ENCODE measurements at places on chromosomes 13 and 19.

DNA sequence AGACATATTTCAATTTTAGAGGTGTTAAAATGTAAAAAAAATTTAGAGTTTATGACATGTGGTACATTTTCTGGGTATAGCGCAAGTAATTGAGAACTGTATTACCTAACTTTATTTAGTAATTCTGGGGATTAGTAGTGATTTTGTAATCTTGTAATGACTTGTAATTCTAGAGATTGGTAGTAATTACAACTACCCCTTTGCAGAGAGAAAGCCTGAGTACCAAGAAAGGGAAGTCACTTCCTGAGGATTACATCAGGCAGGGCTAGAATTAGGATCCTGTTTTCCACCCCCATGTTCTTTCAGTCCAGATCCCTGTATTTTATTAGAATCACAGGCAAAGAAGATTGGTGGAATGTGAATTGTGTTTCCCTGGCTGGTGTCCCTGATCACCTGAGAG lies 274.9 kb downstream of the KCNRG start:
- DNase-seq = no peak

- DNase-seq = no peak
Observed at GRCh38 chr13:111610879-111611278, 290.4 kb downstream of the TEX29 start.

DNA sequence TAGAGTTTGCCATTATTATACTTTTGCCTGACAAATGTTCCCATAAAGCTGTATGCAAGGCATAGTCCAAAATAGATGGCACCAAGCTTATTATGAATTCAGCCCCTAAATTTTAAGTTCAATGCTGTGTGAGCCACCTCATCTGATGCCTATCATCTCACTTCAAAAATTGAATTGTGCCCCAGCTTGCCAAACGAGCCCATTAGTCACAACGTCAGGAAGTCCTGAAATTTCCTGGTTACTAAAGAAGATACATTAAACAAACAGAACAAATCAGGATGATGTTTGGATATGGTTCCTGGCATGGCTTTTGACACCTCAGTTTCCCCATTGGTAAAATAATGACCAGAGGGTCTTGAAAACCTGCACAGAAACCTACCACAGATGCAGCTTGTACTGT lies 147.5 kb upstream of the SOX21 start:
- DNase-seq = no peak

GRCh38 chr19:10120538-10121189 lies 965 bp upstream of the EIF3G start:
- peak; percentile 31 for DNase-seq

DNA sequence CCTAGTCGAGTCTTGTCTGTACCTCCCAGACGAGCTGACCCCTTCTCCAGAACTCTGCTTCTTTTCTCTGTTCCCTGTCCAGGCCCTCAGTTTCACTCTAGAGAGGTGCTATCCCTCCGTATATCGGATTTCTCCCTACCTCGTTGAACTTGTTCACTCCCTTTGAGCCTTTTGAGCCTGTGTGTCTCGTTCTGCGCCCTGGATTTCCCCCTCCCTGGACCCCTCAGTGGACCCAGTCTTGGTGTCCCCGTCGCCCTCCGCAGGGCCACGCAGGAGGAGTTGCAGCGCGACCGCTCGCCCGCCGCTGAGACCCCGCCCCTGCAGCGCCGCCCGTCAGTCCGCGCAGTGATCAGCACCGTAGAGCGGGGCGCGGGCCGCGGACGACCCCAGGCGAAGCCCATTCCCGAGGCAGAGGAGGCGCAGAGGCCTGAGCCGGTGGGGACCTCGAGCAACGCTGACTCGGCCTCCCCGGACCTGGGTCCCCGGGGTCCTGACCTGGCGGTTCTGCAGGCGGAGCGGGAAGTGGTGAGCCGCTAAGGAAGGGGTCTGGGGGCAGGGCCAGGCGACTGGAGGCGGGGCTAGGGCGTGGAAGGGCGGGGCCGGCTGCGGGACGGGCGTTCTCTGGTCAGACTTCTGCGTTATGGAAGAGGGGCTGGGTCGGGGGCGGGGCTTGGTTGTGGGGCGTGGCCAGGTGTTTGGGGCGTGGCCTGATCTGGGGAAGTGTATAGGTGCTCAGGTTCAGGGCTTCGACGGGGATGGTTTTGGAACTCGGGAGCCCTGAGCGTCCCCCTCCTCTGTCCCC lies 5.5 kb downstream of the EPS8L1 start:
- peak; percentile 47 for DNase-seq

DNA sequence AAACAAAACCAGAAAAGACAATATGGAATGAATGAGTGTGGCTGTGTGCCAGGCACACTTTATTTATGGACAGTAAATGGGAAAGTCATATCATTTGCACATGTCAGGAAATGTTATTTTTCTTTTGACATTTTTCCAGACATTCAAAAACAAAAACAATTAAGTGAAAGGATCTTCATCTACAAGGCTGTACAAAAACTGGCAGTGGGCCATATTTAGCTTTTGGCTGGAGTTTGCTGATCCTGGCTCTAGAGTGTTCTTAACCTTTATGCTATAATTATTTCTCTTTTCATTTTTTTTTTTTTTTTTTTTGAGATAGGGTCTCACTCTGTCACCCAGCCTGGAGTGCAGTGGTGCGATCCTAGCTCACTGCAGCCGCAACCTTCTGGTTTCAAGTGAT lies 6.5 kb upstream of the TNFSF9 start:
- DNase-seq = no peak

DNA sequence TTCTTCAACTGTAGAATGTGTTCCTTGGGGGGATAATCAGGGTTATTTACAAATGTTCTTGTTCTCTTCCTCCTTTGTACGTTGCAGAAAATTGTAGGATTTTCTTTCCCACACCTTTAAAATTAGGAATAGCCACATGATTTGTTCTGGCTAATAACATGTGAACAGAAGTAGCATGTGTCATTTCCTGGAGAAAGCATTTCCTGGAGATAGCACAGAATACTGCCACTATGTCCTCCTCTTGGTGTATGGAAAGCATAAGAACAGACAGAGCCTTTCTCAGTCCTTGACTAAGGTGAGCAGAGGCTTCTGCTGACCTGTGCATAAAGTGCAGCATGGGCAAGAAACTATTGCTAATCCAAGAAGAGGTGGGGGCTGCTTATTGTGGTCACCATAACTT lies 101.8 kb downstream of the FAM216B start:
- peak; percentile 17 for DNase-seq

- DNase-seq = no peak
Observed at GRCh38 chr19:9752701-9753443, 15.7 kb downstream of the ZNF846 start.

- no peak for DNase-seq
Observed at GRCh38 chr13:100536643-100537180, 51.9 kb downstream of the GGACT start.

- DNase-seq = no peak
Observed at GRCh38 chr13:113796964-113797676, 38.1 kb downstream of the TMEM255B start.

DNA sequence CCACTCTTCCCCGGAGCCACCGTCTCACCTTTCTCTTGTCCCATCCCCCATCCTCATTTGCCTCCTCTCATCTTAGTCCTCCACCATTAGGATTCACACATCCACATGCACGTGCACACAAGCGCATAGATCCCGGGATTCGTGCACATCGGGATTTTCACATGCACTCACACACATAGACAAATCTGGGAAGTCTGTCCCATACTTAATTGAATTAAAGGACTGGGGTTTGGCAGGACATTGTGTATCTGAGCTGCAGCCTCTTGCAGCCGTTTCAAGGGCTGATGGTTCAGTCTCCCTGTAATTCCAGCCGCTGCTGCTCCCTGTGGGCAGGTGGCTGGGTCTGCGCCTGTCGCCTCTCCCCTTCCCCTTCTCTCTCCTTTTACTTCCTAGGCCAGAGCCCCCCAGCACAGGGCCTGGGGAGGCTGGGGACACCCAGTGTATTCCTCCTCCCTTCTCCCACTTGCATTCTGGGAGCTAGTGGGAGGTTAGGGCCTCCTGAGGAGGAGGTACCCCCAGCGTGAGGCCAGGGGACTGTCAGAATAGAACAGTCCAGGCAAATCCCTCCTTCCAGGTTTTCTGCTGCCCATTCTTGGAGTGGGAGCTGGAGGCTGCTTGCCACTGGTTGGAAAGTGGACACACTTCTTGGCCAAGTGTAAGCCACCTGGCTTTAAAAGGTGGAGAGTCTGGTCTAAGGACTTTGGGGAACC lies 43.6 kb downstream of the LYL1 start:
- DNase-seq = no peak

DNA sequence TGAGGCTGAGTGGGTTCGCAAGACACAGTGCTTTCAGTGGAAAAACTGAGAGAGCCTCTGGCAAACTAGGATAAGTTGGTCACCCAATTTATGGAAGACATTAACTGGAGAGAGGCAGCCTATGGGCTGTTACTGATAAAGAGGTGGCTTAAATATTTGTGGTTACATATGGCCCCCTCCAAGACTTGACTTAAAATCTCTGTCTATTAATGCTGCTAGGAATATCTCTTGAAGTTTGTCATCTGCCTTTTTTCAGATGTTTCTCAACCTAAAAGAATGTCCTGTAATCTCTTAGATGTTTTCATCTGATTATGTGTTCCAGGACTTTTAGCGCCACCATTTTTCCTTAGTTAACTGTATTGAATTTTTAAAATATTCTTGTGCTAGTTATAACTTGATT lies 54.6 kb downstream of the NAA16 start:
- no peak for DNase-seq

- no peak for DNase-seq
Observed at GRCh38 chr13:32736648-32737047, 150.4 kb downstream of the PDS5B start.

DNA sequence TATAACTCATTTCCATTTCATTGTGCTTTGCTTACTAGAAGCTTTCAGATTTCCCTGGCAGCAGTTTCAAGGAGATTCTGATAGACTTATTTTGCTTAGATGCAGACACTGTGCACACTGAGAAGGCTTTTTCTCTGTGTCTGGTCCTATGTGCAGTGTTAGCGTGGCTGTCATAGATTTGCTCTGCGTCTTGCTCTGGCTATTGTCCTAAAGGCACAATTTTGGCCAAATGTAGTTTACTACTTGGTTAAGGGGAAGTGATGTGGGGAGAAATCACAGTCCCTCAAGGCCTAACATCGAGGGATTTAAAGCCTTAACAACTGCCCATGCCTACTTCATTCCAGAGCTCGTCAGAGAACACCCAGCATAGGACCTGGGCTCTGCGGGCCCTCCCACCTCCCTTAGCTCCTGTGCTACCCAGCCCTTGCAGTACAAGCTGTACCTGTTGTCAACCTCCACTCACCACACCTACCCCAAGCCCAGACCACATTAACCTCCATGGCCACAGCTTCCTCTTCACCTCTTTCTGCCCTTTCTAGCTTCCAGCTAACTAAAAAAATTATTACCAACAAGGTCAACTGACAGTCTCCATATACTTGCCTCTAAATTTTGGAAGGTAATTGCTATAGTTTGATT lies 38.9 kb upstream of the KATNAL1 start:
- no peak for DNase-seq

GRCh38 chr19:1907563-1908363 lies 2.6 kb downstream of the ADAT3 start:
- peak; percentile 72 for DNase-seq

DNA sequence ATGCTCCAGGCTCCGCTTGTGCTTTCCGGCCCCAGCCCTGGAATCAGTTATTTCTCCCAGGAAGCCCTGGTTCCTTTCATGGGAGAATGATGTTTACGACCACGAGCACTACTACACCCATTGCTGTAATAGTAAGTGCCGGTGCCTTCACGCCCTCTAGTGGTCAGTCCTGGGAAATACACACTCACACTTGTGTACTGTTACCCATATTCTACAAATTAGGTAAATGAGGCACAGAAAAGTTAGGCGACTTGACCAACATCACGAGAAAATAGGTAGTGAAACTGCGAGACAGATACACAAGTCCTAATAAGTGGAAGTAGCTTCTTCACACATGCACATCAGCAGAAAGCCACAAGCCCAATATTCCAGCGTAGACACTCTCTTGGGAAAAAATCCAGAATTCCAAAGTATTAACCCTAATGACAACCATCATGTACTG lies 21.7 kb downstream of the CEACAM21 start:
- peak; percentile 68 for DNase-seq

- DNase-seq = no peak
Observed at GRCh38 chr13:27023385-27024073, 148.1 kb downstream of the USP12 start.

DNA sequence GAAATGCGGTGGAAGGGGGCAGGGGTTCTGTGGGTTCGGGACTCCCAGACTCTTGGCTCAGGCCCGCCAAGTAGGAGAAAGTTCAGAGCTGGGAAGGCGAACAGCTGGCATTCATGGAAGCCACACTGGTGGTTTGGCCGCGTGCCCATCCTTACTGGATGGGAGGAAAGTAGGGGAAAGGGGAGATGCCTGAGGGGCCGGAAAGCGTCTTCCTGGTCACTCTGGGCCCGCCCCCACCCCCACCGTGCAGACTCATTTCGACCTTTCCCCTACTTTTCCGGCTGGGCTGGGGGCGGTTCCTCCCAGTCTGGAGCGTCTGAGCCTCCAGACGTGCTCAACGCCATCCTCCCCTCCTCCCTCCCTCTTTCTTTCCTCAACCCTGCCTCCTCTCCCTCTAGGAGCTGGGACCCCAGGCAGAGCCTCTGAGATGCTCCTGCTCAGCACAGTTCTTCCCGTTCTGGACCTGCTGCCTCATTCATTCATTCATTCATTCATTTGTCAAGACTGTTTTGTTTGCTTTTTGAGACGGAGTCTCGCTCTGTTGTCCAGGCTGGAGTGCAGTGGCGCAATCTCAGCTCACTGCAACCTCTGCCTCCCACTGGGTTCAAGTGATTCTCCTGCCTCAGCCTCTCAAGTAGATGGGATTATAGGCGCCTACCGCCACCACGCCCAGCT lies 3.5 kb downstream of the ANGPTL4 start:
- peak; percentile 96 for DNase-seq

- DNase-seq = no peak
Observed at GRCh38 chr13:31927219-31927653, 104.3 kb upstream of the FRY start.

Data from kidney tubule cell (primary cell).